ENCODE measurements at places on chromosomes 2 and 18. TPM values are rescaled to one million over a fixed set of nuclear protein-coding genes. Genes with fewer than 3 reads are reported as not detected.

GNLY gene
- not detected for total RNA-seq

TDRD15 gene
- not detected for total RNA-seq

IL36RN gene
- not detected for total RNA-seq

SCN9A gene
- total RNA-seq = 1.1 TPM

SDC1 gene
- 22.3 TPM for total RNA-seq

OR6B2 gene
- total RNA-seq = not detected

CCBE1 gene
- total RNA-seq = 0.46 TPM

CWC22 gene
- 43.4 TPM for total RNA-seq

SNED1 gene
- 1.8 TPM for total RNA-seq

ARL4C gene
- total RNA-seq = 12.0 TPM

CDH20 gene
- not detected for total RNA-seq

FBXO36 gene
- 3.4 TPM for total RNA-seq

NR4A2 gene
- total RNA-seq = 1.5 TPM

NEU2 gene
- not detected for total RNA-seq

SUCLG1 gene
- total RNA-seq = 40.0 TPM

PROKR1 gene
- total RNA-seq = 1.5 TPM

CAVIN2 gene
- not detected for total RNA-seq

DPYSL5 gene
- total RNA-seq = 6.9 TPM

RTP5 gene
- not detected for total RNA-seq

CPLX4 gene
- not detected for total RNA-seq

HOXD12 gene
- not detected for total RNA-seq

CACNB4 gene
- 1.4 TPM for total RNA-seq

CTLA4 gene
- total RNA-seq = not detected

CXCR4 gene
- total RNA-seq = 0.79 TPM

SGO2 gene
- total RNA-seq = 27.0 TPM

All from H9 (cell line).